ENCODE measurements at places on chromosomes 2 and 18. TPM values are rescaled to one million over a fixed set of nuclear protein-coding genes. Genes with fewer than 3 reads are reported as not detected.
A peak's percentile ranks its signal among the peaks of the same experiment; 100 is the strongest.

GRCh38 chr2:221102896-221103688, 469.0 kb downstream of the EPHA4 start:
- no peak overlapping the region for H3K4me3 ChIP-seq
- DNase-seq, result no peak
- no peaks in the 10 kb centered on the region for H3K4me1 ChIP-seq
- H3K27ac ChIP-seq, result no peak overlapping the region
- no peaks in the 10 kb centered on the region for H3K27me3 ChIP-seq

- no peaks in the 10 kb centered on the region for H3K36me3 ChIP-seq
- no peak overlapping the region for H3K27ac ChIP-seq
- H3K4me3 ChIP-seq, result no peak overlapping the region
- DNase-seq, result no peak
- H3K4me1 ChIP-seq, result peaks cover 20% of the 10 kb centered on the region
Observed at GRCh38 chr2:168439536-168439935, 16.5 kb upstream of the CERS6 start.

GRCh38 chr2:66929632-66930338, 467.3 kb upstream of the ETAA1 start:
- H3K27me3 ChIP-seq, result no peaks in the 10 kb centered on the region
- no peak overlapping the region for H3K4me3 ChIP-seq
- no peaks in the 10 kb centered on the region for H3K4me1 ChIP-seq
- no peak for DNase-seq
- no peaks in the 10 kb centered on the region for H3K36me3 ChIP-seq

- H3K36me3 ChIP-seq, result no peaks in the 10 kb centered on the region
- H3K4me3 ChIP-seq, result no peak overlapping the region
- no peaks in the 10 kb centered on the region for H3K4me1 ChIP-seq
- H3K27me3 ChIP-seq, result no peaks in the 10 kb centered on the region
Observed at GRCh38 chr2:222380456-222380855, 43.9 kb upstream of the SGPP2 start.

DNA sequence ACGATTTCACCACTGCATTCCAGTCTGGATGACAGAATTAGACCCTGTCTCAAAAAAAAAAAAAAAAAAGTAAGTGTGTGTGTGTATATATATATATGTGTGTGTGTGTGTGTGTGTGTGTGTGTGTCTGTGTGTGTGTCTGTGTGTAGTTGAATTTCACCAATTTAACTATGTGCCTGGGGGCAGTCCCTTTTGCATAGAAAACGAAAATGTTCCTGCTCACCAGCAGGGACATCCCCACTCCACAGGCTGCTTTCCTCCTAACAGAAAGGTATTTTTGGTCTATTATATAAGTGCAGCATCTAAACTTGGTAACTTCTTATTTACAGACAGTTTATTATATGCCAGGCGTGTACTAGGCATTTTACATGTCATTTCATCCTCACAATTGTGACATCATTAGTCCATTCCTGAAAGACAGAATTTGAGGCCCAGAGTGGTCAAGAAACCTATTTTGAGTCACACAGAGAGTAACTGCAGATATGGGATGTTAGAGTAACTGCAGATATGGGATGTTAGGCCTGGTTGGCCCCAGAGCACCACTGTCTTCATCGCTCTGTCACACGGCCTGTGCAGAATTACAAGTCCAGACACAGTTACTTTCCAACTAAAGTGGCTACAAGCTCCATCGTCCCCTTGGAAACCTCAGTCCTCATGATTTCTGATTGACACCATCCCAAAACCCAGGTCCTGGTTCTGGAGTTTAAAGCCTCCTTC, 9.3 kb upstream of the TTL start:
- no peak for DNase-seq
- no peak overlapping the region for H3K27ac ChIP-seq
- H3K4me3 ChIP-seq, result no peak overlapping the region
- H3K27me3 ChIP-seq, result no peaks in the 10 kb centered on the region

GRCh38 chr2:128835342-128835855, 516.7 kb upstream of the HS6ST1 start:
- no peak overlapping the region for H3K27ac ChIP-seq
- H3K4me3 ChIP-seq, result no peak overlapping the region
- no peaks in the 10 kb centered on the region for H3K4me1 ChIP-seq
- no peaks in the 10 kb centered on the region for H3K36me3 ChIP-seq

DNA sequence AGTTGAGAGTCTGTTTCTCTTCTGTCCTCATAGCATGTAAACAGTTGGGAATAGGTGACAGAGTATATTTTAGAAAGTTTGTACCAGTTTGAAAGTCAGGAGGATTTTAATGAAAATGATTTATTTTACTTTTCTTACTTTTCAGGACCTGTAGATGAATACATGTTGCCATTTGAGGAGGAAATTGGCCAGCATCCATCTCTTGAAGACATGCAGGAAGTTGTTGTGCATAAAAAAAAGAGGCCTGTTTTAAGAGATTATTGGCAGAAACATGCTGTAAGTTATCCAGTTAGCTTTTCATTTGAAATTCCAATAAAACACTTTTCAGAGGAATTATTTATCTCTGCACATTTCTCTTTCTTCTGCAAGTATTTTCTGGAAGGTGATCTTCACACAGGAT, 81.1 kb downstream of the ACVR2A start:
- H3K27ac ChIP-seq, result no peak overlapping the region
- no peak for DNase-seq
- no peaks in the 10 kb centered on the region for H3K4me1 ChIP-seq
- no peak overlapping the region for H3K4me3 ChIP-seq
- no peaks in the 10 kb centered on the region for H3K27me3 ChIP-seq

DNA sequence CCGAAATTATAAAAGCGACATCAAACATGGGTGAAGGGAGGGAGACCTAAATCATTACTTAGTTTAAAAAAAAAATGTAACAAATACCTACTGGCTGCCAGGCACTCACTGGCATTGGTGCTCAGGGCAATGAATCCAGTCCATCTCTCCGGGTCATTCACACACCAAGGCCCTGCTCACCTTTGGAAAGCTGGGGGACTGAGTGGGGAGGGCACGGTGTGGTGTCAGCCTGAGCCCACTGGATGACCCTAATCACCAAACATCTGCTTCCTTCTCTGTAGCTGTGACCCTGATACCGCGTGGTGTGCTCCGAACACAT, 336 bp upstream of the DDX1 start:
- peaks cover 19% of the 10 kb centered on the region for H3K36me3 ChIP-seq
- DNase-seq, result no peak
- peak overlapping the region; percentile 94 for H3K4me3 ChIP-seq
- H3K27ac ChIP-seq, result peak overlapping the region; percentile 89

DNA sequence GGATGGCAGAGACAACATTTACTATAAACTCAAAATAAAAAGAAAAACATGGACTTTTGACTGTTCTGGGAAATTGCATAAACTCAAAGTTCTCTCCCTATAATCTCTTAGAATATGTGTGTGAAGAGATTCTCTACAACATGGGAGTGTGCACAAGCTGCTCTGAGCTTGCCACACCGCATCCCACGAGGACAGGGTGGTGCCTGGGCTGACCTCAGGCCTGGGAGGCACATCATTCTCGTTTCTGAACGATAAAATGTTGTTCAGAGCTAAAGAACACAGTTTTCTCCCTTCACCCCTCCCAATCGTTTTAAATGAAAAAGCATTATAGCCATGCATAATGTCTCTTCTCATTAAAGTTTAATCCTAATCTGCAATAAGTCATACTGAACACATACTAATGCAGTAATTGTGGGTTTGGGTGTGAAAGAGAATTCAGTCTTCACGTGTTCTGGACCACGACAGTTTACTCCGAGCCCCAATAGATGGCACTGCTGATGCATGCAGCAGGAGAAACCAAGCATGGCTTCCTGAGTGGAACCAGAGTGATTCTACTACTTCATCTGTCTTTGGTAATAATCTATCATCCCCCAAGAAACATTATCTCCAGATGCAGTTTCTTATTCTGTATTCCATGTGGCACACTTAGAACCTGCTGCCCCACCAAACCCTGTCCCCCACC, 46.9 kb upstream of the LAMA1 start:
- DNase-seq, result no peak
- H3K27ac ChIP-seq, result no peak overlapping the region
- no peak overlapping the region for H3K4me3 ChIP-seq
- H3K36me3 ChIP-seq, result no peaks in the 10 kb centered on the region
- no peaks in the 10 kb centered on the region for H3K27me3 ChIP-seq

DNA sequence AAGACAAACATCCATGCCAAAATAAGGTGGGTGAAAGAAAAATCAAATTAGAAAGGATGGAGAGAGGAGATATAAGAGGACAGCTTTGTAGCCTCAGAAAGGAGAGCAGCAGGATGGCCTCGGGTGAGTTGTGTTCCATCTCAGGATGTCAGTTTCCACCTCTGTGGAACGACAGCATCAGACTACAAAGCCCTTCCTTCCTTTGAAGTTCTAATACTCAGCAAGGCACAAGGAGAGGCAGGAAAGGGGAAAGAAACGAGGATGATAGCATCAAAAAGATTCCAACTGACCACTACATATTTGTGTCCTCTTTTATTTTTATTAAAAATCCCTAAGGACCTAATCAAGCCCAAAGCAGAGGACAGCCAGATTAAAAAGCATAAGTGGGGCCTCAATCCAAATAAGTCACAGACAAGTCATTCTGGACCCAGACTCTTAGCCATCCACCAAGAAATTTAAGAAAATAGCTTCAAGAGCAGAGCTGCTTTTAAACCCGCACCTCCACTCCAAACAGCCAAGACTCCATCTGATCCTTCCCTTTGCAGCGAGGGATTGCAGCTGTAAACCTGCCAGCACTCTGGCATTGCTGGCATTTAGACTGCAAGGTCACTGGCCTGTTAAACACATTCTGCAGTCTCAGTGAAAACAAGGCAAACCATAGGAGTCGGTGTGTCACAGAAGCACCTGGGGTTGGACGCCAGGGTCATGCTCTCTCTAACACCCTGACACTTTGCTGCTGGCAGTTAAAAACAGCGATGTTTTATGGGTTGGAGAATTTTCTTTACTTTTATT, 314.5 kb upstream of the CHAC2 start:
- H3K27me3 ChIP-seq, result no peaks in the 10 kb centered on the region
- H3K36me3 ChIP-seq, result no peaks in the 10 kb centered on the region
- H3K4me1 ChIP-seq, result no peaks in the 10 kb centered on the region
- H3K4me3 ChIP-seq, result no peak overlapping the region
- no peak for DNase-seq

DNA sequence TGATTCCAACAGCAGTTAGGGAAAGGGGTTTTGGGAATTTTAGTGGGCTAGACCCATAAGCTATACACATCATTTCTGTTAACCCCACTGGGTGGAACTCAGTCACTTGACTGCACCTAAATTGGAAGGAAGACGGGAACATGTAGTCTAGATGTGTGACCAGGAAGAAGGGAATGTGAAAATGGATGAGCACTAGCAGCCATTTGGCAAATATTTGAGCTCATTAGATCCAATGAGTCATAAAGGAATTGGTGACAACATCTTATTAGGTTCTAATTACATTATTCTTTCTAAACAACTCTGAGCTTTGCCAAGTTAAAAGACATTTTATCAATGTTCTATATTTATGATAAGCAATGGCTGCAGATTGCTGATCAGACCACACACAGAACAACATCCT, 400.6 kb downstream of the IRS1 start:
- H3K4me3 ChIP-seq, result no peak overlapping the region
- H3K27me3 ChIP-seq, result no peaks in the 10 kb centered on the region
- no peaks in the 10 kb centered on the region for H3K4me1 ChIP-seq
- H3K27ac ChIP-seq, result no peak overlapping the region
- no peak for DNase-seq
- no peaks in the 10 kb centered on the region for H3K36me3 ChIP-seq

DNA sequence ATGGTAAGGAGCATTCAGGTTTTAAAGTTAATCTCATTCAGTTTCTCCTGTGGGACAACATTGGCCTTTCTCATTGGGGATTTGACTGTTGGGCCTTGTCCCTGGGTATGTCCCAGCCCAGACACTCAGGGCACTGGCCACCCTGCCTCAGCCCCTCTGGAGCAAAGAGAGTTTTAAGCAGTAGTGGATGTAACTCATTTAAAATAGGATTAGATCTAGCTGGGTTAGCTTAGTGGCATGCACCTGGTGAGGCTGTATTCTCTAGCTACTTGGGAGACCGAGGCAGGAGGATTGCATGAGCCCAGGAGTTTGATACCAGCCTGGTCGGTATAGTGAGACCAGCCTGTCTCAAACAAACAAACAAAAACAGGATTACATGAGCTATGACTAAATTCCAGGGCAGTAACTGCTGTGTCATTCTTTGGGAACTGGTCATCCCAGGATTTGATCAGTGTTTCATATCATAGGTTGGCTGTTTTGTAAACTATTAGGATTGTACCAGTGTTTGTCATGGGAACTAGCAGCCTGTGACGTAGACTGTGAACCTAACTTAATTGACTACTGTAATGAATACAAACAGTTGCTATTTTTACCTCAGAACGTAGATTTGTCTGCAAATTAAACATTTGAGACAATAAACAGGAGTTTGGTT, 12.5 kb downstream of the INPP4A start:
- H3K27ac ChIP-seq, result peak overlapping the region; percentile 32
- H3K4me1 ChIP-seq, result peaks cover 98% of the 10 kb centered on the region
- H3K36me3 ChIP-seq, result peaks cover 6% of the 10 kb centered on the region
- H3K27me3 ChIP-seq, result no peaks in the 10 kb centered on the region
- DNase-seq, result no peak

DNA sequence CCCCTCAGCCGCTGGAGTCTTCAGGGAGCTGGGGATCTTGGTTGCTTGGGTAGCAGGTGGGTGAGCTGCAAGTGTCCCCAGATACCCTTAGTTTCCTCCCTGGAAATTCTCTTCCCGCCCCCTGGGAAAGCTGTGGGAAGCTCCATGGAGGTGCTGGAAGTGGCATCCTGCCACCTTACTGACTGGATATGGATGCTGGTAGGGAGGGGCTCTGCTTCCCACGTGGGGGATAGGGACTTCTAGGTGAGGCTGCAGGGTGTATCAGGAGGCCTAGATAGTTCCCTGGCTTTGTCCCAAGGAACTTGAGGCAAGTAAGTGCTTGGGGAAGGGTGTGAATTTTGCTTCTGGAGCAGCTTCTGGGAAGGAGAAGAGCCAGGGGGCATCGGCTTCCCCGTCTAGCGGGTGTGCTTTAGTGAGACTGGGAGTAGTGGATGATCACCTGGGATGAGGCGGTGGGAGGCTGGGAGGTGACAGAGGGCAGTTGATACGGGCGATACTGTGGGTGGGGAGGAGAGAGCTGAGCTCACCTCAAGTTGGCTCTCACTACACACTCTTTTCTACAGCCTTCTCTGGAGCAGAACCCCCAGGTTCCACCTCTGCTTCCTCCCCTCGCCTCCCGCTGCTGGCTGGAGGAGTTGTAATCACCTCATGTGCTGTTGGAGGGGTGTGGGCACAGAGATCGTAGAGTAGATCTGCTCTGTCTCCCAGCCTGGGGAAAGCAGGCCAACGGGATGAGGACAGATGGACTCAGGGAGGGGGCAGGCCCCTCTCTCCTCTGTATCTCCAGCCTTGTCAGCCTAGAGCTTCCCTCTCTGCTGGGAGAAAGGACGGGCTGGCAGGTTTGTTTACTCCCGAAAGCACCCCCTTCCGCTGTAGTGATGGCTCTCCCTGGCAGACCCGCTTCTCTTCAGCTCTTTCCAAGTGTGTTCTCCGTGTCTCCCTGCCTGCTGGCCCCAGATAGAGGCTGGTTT, 19.8 kb downstream of the TET3 start:
- DNase-seq, result no peak
- peaks cover 22% of the 10 kb centered on the region for H3K4me1 ChIP-seq
- peak overlapping the region; percentile 58 for H3K27ac ChIP-seq
- H3K4me3 ChIP-seq, result no peak overlapping the region
- H3K36me3 ChIP-seq, result peaks cover 9% of the 10 kb centered on the region
- H3K27me3 ChIP-seq, result no peaks in the 10 kb centered on the region

Gene C2orf92
- 6.5 TPM for total RNA-seq

Gene ABCG5
- total RNA-seq, result not detected

Gene ALPP
- total RNA-seq, result not detected

Gene ANKRD29
- total RNA-seq, result not detected

Gene FBXO48
- 1.5 TPM for total RNA-seq

Gene RGPD4
- total RNA-seq, result 0.72 TPM

Gene STK16
- 26.1 TPM for total RNA-seq

Gene EPG5
- total RNA-seq, result 17.7 TPM

Gene TLX2
- 0.60 TPM for total RNA-seq

Gene PAIP2B
- total RNA-seq, result 2.3 TPM

Measured in CD8-positive, alpha-beta memory T cell (primary cell).